ENCODE measurements at places on chromosomes 7 and 10.

DNA sequence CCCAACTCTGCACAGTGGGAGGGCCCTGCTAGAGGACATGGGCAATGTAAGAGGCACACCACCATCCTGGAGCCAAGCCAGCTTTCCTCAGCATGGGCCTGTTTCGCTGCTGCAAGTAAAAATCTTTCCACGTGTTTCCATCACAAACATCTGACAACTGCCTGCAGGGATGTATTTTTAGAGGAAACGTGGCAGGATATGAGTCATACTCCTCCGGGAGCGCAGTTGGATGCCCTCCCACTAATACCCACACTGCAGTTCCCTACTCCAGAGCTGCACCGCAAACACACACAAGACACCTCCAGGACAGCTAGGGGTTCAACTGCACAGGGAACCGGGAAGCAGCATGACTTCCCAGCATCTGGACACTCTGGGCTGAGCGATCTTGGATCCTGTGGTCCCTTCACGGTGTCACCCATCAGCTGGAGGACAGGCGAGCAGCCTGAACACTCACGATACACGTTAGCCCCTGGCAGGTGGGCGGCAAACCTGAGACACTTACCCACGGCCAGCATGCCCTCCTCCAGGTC is 26.1 kb downstream of the PLAC9 start:
- no peak for DNase-seq

DNA sequence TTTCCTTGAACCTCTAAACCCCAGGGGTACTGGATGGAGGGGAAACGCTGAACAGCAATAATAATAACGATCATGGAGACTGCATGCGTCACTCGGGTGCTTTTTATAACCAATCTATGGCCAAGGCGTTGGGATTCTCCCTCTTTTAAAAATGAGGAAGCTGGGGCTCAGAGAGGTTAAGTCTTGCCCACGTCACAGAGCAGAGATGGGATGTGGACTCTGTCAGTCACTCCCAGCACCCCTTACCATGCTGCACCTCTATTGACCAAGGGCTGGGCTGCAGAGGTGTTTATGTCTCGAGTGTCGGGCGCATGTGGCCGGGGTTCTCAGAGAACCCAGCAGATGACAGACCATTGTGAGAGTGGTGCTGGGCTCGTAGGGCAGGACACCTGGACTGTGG is 129.9 kb downstream of the CDH23 start:
- no peak for DNase-seq

GRCh38 chr7:45682836-45683555 is 108.8 kb downstream of the ADCY1 start:
- no peak for DNase-seq

GRCh38 chr7:141359740-141360415 is 191.3 kb upstream of the AGK start:
- no peak for DNase-seq

- DNase-seq: no peak
Observed at GRCh38 chr10:71629131-71629530, 90.4 kb downstream of the C10orf105 start.

DNA sequence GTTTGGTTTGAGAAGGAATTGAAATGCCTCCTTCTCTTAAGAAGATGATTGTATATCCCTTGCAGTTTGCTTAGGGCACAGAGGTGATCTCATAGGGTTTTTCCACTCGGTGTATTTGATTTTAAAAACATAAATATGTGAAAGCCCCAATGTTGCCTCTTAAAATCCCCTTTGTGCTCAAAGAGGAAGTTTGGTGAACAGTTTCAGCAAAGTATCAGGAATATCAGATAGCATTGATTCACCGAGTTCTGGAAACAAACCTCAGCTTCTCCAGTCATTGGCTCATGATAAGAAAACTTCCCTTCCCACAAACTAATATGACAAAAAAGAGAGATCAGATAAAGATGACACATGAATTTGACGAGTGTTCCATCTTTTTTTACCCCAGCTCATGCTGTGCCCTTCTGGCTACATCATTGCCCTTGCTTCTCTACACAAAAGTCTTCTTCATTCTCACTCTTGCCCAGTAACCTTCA is 20.1 kb upstream of the SMNDC1 start:
- no peak for DNase-seq

- no peak for DNase-seq
Observed at GRCh38 chr7:157409753-157410727, 73.2 kb downstream of the DNAJB6 start.

GRCh38 chr7:101124376-101125056 is 2.4 kb upstream of the SERPINE1 start:
- no peak for DNase-seq

DNA sequence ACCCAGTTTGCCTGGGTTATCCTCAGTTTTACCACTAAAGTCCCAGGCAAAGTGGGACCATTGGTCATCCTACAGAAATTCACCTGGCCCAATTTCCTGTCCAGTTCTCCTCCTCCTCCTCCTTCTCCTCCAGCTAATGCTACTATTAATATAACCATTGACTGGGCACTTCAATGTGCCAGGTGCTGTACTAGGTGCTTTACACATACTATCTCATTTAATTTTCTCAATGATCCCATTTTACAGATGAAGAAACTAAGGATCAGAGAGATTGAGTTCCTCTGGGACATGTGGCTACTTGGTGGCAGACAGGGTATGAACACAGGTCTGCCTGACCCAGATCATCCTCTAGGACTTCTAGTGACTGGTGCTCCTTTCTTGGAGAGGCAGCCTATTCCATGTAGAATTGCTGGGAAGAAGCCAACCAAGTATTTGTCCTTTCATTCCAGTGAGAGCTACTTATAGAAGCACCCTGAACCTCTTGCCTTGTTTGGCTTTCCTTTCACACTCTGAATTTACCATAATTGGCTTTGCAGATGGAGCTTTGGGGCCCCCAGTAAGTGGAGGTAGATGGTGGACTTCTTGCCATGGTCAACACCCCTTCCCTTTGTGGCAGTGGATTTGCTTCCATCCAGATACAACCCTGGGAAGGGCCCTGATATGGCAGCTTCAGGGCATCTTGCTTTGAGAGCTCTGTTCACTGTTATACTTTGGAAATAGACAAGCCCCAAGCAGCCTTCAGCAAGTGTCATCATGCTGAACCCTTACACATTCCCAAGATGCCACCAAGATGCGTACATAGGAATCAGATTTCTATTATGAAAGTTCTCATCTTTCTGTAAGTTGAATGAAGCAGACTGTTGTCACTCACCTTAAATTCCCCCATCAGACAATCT is 78.7 kb downstream of the MYOF start:
- no peak for DNase-seq

- no peak for DNase-seq
Observed at GRCh38 chr7:86326847-86327246, 316.9 kb upstream of the GRM3 start.

GRCh38 chr10:102473445-102474331 is 22.3 kb upstream of the C10orf95 start:
- peak; percentile 32 for DNase-seq

- DNase-seq: no peak
Observed at GRCh38 chr7:2307690-2308107, 6.5 kb downstream of the SNX8 start.

DNA sequence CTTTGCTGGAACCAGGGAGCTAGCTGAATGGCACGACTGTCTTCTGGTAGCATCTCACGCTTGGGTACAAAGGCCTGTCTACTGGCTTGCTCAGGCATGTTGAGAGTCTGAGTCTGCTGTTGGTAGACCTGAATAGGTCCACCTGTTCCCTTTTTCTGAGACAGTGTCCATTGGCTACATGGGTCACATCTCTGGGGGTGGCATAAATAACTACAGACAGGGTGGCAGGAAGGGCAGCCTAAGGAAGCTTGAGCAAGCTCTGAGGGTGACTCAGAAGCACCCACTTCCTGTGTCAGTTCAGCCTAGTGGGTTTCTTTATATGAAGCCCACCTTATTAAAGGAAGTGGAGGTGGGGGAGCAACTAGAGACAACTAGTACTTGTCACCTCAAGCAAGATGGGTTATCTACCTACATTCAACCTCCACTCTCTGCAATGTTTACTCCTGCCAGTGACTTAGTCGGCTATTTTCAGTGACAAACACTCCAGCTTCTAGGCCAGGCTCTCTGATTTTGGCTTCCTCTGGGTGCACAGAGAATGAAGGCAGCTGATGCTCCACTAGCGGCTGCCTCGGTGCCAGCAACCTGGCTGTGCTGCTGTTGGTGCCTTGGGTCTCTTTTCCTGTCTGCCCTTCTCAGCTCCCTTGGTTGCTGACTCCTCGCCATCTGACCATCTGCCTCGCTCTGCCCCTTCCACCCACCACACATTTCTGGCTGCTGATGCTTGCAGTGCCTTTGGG is 5.7 kb upstream of the ZYX start:
- peak; percentile 64 for DNase-seq

DNA sequence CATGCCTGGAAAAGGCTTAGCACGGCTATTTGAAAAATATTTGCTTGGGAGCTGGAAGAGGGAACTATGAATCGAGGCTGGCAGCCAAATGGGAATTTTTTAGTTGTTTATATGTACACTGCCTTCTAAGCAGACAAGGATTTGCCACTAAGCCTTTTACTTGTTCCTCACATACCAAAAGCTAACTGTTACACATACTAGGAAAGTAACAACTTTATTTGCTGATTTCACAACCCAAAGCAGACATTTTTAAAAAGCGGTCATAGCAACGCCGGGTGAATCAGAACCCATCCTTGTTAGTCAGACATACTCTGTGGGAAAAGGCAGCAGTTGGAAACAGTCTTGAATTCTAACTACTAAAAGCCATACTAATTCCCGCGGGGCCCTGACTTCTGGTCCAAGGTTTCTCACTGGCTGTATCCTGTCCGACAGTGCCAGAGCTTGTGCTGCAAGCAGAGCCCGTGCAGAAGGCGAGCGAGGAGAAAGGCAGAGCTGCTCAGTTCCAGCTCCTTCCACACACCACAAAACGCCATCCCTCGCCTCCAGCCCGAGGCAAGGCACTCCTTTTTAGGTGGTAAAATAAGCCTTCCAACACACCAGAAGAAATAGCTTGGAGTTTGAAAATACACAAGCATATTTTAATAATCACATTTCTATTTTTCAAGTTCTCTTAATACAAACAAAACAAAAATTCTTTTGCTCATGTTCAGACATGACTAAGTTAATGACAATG is 89.2 kb downstream of the RNF216 start:
- DNase-seq: no peak

DNA sequence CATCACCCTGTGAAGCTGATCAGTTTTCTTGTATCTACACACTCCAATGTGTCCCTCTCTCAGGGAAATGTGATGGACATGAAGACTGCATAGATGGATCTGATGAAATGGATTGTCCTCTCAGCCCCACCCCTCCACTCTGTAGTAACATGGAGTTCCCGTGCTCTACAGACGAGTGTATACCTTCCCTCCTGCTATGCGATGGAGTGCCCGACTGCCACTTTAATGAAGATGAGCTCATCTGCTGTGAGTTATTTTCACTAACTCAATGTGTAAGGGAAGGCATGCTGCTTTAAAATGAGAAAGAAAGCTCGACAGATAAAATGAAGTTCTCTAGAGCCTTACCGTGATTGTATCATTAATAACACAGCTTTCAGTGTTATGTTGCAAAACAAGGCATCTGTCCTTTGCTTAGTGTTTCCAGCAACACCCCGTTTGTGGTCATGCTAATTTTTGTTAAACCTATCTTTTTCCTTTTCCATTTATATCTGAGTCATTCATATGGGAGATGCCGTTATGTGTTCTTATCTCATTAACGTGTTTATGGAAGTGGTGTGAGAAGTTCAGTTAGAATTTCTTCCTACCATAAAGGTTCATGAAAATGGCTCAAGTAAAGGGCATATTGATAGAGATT is 220.9 kb upstream of the PLXDC2 start:
- DNase-seq: no peak

GRCh38 chr10:5447611-5448071 is 35.3 kb downstream of the NET1 start:
- peak; percentile 56 for DNase-seq

DNA sequence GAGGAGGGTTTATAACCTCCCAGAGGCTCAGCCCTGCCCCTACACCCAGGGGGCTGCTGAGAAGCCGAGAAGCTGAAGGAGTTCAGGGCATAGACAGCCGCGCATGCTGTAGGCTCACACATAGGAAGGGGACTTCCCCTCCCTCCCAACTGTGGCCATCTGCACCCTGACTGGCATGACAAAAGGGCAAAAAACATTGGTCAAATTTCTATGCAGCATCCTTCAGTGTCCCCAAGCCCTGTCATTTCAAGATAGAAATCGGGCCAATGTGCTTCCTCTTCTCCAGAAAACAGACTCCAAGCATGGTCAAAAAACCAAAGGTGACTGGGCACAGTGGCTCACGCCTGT is 55.9 kb upstream of the MYL10 start:
- DNase-seq: no peak

GRCh38 chr10:98236862-98237261 is 31.1 kb downstream of the LOXL4 start:
- DNase-seq: no peak

DNA sequence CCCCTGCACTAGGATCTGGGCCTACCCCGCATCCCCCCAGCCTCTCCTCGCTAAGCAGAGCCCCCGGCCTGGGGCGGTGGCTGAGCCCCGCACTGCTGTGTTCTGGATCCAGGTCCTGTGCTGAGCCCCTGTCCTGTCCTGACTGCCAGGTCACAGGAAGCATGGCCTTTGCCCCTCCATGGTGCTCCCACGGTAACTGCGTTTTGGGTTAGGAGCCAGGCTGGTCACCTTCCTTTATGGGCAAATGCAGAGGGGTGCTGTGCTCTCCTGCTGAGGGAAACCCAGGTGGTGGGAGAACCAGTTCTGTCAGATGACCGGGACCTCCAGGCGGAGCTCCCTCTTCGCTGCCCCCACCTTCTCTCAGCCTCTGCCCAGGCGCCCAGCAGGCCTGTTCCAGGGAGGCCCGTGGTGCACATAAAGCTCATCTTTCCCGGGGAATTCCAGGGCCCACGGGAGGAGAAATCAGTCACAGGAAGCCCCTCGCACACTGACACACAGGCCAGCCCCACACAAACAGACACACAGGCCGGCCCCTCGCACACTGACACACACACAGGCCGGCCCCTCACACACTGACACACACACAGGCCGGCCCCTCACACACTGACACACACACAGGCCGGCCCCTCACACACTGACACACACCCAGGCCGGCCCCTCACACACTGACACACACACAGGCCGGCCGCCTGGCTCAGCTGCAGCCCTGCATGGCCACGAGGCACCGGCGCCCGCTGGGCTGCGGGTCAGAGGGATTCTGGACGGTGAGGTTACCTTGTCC is 75.6 kb downstream of the CFAP46 start:
- DNase-seq: no peak

DNA sequence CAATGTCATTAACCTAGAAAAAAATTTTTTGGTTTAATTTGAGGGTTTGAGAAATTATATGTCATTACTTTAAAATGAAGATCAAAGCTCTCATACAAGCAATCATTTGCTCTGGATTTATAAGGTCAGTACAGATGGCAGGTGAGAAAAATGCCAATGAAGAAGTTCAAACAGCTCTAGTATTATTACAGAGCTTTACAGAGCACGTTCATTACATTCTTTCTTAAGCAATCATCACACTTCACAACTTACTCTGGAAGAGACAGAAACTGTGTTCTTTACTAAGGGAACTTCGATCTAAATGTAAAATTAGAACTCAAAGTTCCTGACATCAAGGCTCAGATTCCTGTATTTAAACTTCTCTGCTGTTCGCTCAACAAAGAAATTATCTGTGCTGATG is 153.4 kb downstream of the ATE1 start:
- DNase-seq: no peak

Measured in CD4-positive, alpha-beta T cell treated with Interleukin-6 at 100 ng/mL for 8 hours (primary cell).